Mesothelial cell of epicardium (in vitro differentiated cells): ENCODE measurements at places on chromosomes 3 and 15.

- no peak for DNase-seq
Observed at GRCh38 chr3:178706411-178706810, 170.2 kb downstream of the KCNMB2 start.

DNA sequence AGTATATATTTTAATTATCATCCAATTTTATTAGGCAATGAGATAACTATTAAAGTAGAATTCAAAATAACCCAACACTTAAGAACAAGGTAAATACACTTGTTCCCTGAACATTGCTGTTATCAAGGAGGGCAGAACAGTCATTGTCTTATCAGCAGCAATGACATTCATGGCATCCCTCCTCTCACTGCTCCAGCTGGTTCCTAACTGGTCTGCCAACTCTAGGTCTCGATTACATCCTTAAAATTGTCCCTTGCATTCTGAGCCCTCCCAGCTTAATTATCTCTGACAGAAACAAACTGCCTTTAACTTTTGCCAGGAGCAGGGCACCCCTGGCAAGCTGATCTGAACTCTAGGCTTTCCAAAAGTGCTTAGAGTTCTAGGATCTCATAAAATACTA, 14.0 kb upstream of the DYNC1LI1 start:
- no peak for DNase-seq

DNA sequence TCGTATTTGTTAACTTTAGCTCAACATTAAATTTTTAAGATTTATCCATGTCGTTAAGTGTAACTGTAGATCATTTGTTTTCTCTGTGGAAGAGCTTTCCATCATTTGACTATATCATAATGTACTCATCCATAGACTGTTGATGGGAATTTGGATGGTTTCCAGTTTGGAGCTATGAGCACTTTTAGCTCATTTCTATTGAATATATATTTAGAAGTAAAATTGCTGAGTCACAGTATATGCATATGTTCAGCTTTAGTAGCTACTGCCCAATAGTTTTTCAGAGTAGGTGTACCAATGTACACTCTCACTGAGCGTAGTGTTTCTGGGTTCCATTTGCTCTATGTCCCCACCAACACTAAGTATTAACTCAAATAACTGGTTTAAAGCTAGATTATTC, 263.0 kb downstream of the ULK4 start:
- no peak for DNase-seq

DNA sequence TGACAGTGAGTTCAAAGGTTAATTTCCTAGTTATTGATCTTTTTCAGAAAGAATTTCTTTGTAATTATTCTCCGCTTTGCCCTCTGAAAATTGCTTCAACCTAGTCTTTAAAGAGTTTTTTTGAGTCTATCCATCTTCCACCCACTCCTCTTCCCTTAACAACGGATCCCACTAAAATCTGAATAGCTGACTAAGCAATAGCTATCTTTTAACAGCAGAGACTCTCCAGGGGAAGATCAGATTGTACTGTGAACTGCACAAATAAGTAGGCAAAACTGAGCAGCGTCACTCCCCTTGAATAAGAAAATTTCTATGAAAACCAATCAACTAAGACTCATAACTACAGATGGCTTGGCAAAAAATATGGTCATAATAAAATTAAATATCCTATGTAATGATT, 127.9 kb downstream of the TUSC7 start:
- no peak for DNase-seq

- no peak for DNase-seq
Observed at GRCh38 chr3:143004823-143005222, 3.5 kb downstream of the U2SURP start.

GRCh38 chr3:160793722-160794252, 37.8 kb downstream of the PPM1L start:
- DNase-seq: no peak

- no peak for DNase-seq
Observed at GRCh38 chr3:170640737-170641171, 54.9 kb upstream of the SLC7A14 start.

DNA sequence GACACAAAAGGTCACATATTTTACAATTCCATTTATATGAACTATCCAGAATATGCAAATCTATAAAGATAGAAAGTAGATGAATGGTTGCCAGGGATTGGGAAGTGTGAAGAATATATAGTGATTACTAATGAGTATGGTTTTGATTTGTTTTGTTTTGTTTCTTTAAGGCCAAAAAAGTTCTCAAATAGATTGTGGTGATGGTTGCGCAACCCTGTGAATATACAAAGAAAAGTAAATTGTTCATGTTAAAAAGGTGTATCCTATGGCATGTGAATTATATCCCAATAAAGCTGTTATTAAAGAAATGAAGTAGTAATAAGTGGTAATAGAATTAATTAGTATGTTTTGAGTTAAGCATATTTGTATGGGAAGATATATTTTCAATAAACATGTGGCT, 431.8 kb upstream of the CNTN4 start:
- DNase-seq: no peak

DNA sequence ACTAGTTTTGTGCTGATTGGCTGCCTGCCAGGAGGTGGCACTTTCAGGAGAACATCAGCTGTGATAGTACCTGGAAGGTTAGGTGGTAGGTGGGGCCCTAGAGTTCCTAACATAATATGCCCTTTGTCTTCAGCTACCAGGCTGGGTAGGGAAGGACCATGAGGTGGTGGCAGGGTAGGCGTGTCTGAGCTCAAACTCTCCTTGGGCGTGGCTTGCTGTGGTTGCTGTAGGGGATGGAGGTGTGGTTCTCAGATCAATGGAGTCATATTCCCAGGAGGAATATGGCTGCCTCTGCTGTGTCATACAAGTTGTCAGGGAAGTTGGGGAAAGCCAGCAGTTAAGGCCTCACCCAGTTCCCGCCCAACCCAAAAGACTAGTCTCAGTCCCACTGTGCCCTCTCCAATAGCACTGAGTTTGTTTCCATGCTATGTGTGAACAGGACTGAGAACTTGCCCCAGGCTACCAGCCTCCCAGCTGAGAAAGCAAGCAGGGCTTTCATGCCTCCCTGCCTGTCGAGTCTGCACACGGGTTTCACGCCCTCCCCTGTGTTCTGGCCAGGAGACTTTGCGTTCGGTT, 107.7 kb downstream of the CHCHD4 start:
- DNase-seq: no peak

- DNase-seq: no peak
Observed at GRCh38 chr3:55770077-55770476, 283.0 kb upstream of the WNT5A start.

DNA sequence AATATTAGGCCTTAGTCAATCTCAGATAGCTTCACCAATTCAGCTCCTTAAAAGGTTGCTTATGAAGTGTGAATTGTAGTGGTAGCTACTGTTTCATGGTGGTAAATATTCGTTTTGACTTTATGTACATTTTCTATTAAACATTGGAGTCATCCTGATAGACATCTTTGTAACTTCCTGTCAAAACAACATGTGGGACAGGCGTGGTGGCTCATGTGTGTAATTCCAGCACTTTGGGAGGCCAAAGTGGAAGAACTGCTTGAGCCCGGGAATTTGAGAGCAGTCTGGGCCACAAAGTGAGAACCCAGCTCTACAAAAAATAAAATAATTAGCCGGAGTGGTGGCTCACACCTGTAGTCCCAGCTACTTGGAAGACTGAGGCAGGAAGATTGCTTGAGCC, 2.0 kb upstream of the TRIM59 start:
- DNase-seq: no peak

- DNase-seq: no peak
Observed at GRCh38 chr15:50365971-50366370, 11.0 kb upstream of the GABPB1 start.

- no peak for DNase-seq
Observed at GRCh38 chr15:58505581-58505980, 73.8 kb downstream of the LIPC start.

GRCh38 chr3:56428667-56429066, 39.6 kb downstream of the ERC2 start:
- no peak for DNase-seq

GRCh38 chr15:43779016-43779415, 2.2 kb upstream of the ELL3 start:
- no peak for DNase-seq

DNA sequence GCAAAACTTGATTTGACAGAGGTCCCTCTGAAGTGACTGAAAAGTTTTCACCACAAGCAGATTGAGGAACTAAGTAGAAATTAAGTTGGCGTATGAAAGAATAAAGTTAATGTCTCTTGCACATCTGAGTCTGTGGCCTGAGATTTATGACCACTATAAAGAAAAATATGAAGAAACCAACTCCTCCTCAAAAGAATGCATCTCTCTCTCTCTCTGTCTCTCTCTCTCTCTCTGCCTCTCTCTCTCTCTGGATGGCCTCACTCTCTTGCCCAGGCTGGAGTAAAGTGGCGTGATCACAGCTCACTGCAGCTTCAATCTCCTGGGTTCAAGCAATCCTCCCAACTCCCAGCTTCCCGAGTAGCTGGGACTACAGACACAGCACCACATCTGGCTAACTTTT, 55.2 kb downstream of the RPL22L1 start:
- DNase-seq: no peak

GRCh38 chr3:153666991-153667740, 454.0 kb upstream of the ARHGEF26 start:
- no peak for DNase-seq

DNA sequence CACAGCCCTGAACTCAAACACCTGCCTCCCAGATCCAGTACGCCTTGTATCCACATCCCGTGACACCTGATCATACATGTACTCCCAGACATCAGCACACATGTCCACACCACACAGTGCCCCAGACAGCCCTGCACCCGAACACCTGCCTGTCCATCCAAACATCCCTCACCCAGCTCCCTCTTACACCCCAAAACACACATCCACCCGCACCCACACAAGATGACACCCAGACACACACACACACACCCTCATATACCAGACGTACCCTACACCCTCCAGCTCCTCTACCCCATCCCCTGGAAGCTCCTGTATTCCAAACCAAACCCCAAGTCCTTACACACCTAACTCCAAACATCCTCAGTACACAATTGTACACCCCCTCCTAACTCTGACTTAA, 735 bp downstream of the CAMK1 start:
- no peak for DNase-seq

- no peak for DNase-seq
Observed at GRCh38 chr15:37142371-37142770, 42.0 kb upstream of the MEIS2 start.

GRCh38 chr3:37766797-37767776, 94.6 kb upstream of the CTDSPL start:
- DNase-seq: no peak

DNA sequence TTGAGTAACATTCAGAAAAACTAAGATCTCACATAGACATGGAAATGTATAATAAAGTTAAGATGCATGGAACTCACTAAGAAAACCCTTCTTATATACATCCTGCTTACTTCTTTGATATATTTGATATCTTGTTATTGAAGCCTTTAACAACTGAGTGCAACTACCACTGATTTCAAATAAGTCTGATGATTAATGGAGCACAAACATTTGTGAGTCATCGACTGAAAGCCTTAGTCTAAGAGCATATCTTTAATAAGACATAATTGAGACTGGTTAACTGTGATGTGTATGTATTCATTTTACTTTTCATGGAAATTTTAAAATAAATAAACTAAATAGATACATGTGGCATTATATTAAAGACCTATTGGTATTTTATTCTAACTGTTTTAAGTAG, 740.5 kb downstream of the EPHA3 start:
- no peak for DNase-seq

DNA sequence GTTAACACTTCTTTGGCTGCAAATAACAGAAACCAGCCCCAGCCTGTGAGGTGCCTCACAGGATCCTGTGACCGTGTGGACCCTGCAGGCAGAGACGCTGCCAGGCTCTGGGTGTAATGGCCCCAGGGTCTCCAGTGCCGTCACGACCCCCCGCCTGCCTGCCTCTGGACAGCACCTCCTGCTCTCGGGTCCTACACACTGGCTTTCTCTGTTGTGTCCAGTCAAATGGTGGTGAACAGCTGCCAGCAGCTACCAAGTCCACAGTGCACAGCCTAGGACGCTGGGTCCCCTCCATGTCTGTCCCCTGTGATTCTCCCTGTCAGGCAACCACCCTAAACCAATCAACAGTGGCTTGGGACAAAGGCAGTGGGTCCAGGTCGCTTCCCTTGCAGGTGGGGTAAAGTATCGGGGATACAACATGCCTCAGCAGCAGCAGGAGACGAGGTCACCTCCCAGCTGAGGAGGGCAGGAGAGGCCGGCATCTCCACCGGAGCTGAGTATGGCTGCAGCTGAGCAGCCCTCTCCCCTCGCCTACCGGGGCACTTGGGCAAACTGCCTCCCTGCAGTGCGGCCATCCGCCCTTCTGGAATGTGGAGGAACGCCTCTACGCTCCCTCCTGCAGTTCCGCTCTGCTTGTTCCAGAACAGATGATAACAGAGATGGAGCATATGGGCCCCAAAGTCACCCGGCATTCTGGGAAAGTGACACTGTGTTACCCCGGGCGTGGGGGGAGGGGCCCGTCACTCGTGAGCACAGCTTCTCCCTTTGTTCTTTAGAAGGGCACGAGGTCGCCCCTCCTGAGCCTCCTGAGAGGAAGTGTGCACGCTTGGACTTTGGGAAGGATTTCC, 21.1 kb upstream of the SKOR1 start:
- no peak for DNase-seq

DNA sequence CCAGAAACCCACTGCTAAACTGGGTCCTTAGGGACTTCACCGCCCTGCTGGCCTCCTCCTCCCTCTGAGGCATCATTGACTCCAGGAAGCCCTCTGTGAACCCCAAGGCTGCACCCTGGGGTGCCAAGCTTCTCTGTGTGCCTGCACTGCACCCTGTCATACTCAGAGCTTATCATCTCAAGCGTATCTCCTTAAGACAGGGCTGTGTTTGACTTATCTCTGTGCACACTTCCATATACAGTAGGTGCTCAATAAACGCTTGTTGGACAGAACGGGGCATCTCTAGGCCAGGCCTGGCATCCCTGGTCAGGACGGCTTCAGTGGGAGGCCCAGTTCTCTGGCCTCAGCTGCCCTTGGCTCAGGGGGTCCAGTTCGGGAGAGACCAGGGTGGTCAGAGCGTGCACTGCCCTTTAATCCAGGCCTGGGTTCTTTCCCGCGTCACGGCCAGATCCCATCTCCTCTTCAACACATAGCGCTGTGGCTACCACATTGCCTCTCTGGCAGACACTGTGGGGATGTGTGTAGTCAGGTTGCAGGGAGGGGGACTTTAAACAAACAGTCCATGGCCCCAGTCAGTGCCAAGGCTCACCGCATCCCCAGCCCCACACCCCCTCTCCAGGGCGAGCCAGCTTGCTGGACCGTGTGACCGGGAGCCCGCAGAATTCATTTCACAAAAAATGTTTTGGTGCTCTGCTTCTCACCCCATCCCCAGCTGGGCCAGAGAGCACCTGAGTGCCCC, 33.4 kb downstream of the MAGEF1 start:
- DNase-seq: no peak

- no peak for DNase-seq
Observed at GRCh38 chr3:154548341-154548740, 118.4 kb upstream of the GPR149 start.

DNA sequence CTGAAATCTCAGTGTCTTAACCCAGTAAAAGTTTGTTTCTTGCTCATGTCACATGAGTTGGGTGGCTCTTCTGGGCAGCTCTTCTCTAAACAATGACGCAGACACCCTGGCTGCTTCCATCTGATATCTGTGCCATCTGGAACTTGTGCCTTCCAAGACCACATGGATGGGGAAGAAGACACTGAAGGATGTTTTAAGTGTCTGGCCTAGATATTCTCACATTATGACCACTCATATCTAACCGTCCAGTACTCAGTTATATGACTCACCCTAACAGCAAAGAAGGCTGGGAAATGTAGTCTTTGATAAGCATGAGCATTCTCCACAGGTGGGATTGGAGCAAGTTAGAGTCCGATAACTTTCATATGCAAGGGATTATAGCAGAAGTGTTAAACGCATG, 66.4 kb downstream of the RYR3 start:
- DNase-seq: no peak
